ENCODE measurements at places on chromosomes 2 and 18.

- no peak for DNase-seq
Measured at GRCh38 chr18:11000071-11000470, 149.3 kb downstream of the PIEZO2 start.

DNA sequence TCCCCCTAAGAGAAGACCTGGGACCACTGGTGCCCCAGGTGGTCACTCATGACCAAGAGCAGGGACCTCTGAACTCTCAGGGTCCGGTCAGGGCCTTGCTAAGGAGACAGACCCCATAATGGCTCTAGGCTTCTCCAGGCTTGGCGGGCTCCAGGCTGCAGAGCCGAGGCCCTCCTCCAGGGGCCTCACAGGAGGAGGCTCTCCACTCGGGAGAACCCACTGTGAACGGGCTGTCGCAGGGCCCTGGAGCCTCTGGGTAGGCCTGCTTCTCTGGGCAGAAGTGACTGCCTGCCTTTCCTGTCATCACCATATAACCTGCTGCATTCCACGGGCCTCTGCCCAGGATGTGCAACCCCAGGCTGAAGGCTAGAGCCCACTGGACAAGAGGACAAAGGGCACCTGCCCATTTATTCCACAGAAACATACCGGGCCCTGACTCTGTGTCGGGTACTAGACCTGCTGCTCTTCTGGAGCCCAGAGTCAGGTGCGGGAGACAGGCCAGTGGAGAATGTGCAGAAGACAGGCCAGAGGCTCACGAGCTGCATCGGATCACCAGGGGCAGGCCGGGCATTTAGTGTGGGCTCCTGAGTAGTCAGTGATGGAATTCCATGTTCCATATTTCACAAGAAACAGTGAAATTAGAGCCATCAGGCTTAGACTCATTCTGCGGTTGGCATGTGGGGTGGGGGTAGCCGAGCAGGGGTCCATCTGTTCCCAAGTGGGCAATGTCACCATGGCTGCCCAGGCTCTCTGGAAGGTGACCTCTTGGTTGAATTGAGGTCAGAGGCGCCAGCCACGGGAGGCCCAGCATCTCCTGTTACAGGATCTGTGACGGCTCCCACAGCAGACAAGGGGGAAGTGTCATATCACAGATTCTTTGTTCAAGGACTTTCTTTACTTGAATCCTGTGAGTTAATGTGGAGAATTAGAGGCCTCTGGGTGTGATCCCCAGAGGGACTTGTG is 220.8 kb downstream of the SH3RF3 start:
- DNase-seq, result no peak

GRCh38 chr2:168392024-168392423 is 64.0 kb upstream of the CERS6 start:
- no peak for DNase-seq

DNA sequence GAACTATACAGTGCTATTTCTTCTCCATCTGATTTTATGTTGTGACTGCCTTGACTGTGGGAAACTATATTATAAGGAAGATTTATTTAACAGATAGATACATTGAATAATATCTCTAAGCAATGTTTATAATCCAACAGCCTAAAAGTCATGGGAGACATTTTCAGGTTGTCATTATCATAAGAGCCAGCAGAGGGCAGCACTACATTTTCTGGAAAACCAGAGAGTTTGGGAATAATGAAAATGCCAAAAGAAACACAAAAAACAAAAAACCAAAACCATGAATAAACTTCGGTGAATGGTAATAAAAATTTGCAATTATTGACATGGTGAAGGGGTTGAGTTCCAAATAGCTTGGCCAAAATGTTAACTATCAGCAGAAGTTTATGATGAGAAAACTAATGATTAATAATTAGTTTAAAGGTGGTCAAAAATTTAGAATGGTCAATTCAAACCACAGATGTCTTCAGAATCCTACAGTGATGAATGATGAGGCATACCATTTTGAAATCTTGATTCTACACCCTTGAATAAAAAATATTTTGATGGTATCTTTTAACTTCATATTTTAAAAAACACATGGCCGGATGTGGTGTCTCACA is 4.7 kb downstream of the EEF1B2 start:
- no peak for DNase-seq

DNA sequence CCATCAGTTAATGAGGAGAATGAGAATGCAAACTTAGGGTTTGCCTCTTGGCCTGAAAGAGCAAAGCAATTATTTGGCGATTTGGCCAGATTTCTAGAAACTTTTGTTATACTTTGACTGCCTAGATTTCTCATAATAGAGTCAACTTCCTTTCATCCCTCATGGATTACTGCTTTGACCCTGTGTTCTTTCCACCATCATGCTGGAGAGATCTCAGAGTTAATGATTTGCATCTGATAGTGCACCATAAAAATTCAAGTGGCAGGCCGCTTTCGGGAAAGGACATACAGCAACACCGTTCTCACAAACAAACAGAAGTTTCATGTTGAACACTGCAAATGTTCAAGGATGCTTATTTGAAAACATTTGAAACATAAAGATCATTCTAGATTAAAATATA is 143.7 kb upstream of the ZFP36L2 start:
- no peak for DNase-seq

GRCh38 chr2:98461498-98462049 is 16.9 kb downstream of the INPP4A start:
- DNase-seq, result no peak

DNA sequence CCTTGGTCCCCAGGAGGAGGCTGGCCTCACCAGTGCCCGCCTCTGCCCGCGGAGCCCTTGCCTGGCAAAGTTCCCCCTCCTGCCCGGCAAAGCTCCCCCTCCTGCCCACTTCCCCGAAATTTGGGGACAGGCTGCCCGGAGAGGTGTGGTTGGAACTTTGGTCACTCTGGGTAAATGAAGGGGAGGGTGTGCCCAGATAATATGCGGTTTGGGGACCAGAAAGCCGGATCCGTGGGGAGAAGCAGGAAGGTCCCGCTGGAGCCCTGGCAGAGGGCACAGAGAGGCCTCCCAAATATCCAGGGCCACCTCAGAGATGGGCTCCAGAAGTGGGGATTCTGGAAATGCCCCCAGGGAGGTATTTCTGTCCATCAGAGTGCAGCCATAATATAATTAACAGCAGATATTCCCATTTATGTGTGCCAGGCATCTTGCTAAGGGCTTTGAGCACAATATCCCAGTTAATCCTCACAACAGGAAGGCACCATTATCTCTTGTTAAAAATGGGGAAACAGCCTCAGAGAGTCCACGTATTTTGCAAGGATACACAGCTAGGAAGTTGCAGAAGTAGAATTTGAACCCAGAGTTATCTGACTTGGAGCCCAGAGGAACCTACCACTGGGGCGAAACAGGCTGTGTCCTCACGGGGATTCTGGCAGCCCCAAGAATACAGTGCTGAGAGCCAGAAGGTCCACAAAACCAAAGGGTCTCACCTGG is 914 bp downstream of the STEAP3 start:
- no peak for DNase-seq

DNA sequence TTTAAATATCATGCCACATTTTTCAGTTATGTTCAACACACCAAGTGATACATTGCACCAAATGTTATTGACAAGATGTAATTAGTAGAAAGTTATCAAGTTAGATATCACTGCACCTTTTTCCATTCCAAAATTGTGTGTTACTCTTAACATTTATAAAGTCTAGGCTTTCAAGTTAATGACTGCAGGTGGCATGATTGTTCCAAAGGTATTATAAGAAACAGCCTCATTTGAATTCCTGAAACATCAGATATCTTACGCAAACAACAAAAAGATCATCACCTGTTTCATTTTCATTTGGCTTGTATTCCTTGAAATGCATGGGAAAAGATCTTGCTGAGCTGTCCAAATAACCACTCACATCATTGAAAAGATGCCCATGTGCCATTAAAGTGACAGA is 1528.2 kb upstream of the ZEB2 start:
- DNase-seq, result no peak

GRCh38 chr2:143635302-143635701 is 506.1 kb downstream of the ARHGAP15 start:
- no peak for DNase-seq

GRCh38 chr2:99695130-99695943 is 205.5 kb upstream of the REV1 start:
- no peak for DNase-seq

GRCh38 chr2:45178854-45179253 is 169.6 kb upstream of the SIX2 start:
- no peak for DNase-seq

- no peak for DNase-seq
Measured at GRCh38 chr18:63476668-63477067, at the start of gene SERPINB5. TSS of gene SERPINB5 (plus strand) at chr18:63476958. CDS start at chr18:63484429, 7,471 bp downstream.

- no peak for DNase-seq
Measured at GRCh38 chr2:172098650-172099471, 3.8 kb downstream of the DLX2 start.

- no peak for DNase-seq
Measured at GRCh38 chr18:71725256-71725655, 818.9 kb downstream of the CBLN2 start.

DNA sequence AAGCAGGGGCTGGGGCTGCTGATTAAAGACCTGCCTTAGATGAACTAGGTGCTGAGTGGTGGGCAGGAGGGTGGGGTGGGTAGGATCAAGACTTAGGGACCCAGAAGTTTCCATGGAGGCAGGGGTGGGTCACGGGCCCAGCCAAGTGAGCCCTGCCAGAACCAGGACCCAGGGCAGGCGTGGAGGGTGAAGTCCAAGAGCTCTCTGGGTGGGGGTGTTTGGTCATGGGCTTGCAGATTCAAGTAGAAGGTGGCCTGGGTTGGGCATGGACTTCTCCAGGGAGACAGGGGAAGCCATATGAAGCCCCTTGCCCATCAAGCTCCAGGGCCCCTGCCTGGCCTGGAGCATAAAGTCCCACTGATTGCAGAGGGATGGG is 168.8 kb downstream of the SMAD7 start:
- DNase-seq, result no peak

GRCh38 chr2:60530660-60531281 is 22.7 kb downstream of the BCL11A start:
- DNase-seq, result no peak

- DNase-seq, result no peak
Measured at GRCh38 chr2:157476953-157477709, 33.2 kb upstream of the CYTIP start.

DNA sequence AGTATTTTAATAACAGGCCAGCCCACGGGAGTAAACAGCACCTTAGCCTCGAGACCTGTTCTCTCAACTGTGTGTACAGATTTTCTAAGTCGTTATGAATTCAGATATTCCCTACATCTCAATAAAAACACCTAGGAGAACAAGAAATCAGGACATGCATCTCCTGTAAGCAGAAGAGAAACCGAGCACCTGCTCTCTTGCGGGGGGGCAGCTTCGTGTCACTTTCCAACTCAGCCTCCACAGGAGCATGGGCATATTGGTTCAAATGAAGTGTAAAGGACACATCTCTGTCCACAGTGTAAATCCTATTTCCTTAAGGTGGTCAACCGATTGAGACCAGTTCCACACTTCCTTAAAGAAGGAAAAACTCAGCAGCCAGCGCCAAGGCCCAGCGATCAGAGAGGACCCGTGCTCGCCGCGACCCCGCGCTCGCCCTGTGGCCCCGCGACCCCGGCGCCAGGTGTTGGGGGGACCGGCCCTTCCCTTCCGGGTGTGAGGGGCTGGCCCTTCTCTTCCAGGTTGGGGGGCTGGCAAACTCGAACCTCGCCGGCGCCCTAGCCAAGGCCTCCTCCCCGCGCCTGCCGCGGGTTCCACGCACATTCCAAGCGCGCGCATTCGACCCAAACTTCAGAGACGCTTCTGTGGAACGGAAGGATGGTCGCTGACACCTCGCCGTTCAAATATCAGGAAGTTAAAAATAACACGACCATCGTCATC is 652 bp downstream of the SH3YL1 start:
- DNase-seq, result no peak

DNA sequence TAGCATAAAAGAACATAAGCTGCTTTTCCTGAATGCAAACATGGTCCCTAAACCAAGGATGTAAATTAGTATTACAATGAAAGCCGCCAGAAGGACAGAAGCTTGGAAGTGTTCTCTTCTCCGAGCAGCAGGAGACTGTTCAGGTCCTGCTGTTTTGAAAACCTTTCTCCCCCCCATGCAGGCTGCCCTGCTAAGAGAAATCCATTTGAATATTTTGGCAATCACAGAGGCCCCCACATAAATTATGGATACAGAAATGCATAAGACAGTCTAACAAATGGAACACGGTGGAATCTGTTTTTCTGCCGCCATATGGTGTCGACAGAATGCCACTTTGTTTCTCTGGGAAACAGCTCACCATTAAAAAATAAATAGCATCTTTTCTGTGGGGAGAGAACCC is 600.4 kb upstream of the KLHL29 start:
- DNase-seq, result no peak

- no peak for DNase-seq
Measured at GRCh38 chr2:127426501-127427354, 8.5 kb downstream of the PROC start.

- no peak for DNase-seq
Measured at GRCh38 chr18:10336749-10337350, 117.6 kb upstream of the APCDD1 start.

DNA sequence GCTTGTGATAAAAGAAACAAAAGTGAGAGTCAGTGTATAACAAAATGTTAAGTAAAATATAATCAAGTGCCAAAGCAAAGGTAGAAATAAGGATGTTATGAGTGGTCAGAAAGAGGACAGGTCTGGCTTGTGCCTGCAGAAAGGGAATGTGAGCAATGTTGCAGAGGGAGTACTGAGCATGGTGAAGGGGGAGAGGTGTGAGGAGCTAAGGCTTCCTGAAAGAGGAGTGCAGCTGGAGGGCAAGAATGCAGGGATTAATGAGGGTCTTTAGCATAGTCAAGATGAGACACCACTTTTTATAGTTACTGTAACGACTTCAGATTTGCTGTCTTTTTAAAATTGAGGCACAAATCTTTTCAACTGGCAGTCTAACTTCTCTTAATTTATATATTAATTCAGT is 22.0 kb upstream of the FIGN start:
- DNase-seq, result no peak

DNA sequence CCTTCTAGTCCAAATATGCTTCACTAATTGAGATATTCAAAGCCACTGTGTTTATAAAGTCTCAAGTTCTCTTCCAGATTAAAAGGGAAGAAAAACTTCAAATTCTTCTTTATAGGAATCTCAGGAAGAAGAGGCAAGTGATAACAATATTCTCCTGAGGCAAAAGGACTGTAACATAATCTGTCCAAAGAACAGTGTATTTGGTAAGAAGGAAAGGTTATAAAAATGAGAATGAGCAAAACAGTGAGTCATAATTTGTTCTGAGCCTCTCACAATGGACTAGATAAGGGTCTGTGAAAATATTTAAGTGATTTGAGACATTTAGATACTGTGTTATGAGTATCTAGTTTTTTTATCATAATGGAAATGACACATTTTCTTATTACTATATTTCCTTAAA is 44.3 kb downstream of the SNRPD1 start:
- no peak for DNase-seq

- DNase-seq, result no peak
Measured at GRCh38 chr18:68418881-68419280, 296.0 kb downstream of the TMX3 start.

DNA sequence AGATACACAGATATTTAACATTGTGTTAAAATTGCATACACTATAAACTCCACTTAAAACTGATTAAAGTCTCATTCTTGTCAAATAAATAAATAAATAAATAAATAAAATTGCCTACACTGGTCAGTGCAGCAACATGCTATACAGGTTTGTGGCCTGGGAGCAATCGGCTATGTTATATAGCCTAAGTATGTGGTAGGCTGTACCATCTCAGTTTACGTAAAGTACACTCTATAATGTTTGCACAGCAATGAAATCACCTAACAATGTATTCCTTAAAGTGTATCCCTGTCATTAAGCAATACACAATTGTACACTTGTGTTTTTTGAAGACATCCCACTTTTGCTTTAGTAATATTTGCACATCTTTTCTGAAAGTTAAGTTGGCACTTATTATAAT is 337.7 kb upstream of the SETBP1 start:
- no peak for DNase-seq

GRCh38 chr18:50299626-50300388 is 12.3 kb upstream of the CXXC1 start:
- no peak for DNase-seq

Measured in CMK (cell line).